ENCODE measurements at places on chromosomes 5 and 9.
A peak's percentile ranks its signal among the peaks of the same experiment; 100 is the strongest.

- no peak for DNase-seq
These were observed 503.3 kb downstream of the PRR16 start for GRCh38 chr5:120967366-120967765.

DNA sequence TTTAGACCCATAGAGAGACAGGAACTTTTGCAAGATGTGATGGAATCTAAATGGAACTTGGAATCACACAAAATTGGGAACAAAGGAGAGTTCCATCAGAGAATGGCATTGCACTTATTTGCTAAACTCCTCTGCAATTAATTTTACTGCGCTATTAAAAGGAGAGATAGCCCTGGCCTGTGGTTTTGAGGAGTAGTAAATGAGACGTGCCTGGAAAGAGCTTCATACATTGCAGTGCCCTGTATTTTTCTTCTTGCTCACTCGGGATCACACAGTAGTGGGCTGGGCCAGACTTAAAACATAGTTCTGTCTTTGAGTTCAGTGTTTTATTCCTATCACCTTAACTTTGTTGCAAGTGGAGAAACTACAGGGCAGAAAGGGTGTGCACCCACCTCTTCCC is 94.4 kb upstream of the SLC27A6 start:
- DNase-seq: no peak

DNA sequence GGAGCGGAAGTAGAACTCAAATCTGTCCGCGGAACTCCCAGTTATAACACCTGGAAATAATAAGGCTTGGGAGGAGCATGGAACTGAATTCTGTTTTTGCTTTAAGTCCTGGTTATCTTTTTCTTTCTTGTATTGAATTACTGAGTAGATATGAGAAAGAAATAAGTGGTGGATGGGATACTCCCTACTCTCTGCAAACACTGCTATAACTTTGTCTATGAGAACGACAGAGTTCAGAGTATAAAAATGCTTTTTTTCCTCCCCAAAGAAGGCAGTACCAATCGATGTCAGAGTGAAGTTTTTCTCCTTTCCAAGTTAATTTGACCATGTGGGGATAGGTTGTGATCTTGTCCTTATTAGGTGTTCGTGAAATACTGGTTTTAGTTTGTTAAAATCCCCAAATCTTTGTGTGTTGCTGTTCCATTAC is 1.2 kb downstream of the RIC1 start:
- DNase-seq: no peak

DNA sequence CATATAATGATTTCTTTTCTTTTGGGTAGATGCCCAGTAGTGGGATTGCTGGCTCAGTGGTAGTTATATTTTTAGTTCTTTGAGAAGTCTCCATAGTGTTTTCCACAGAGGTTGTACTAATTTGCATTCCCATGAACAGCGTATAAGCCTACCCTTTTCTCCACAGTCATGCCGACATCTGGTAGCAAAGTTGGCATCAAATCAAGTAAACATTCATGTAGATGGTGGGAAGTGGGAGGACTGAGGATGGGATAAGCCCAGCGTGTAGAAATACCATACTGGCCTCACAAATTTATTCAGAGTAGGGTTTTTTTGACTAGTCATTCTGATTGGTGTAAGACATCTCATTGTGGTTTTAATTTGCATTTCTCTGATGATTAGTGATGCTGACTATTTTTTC is 115.4 kb downstream of the EGFLAM start:
- no peak for DNase-seq

DNA sequence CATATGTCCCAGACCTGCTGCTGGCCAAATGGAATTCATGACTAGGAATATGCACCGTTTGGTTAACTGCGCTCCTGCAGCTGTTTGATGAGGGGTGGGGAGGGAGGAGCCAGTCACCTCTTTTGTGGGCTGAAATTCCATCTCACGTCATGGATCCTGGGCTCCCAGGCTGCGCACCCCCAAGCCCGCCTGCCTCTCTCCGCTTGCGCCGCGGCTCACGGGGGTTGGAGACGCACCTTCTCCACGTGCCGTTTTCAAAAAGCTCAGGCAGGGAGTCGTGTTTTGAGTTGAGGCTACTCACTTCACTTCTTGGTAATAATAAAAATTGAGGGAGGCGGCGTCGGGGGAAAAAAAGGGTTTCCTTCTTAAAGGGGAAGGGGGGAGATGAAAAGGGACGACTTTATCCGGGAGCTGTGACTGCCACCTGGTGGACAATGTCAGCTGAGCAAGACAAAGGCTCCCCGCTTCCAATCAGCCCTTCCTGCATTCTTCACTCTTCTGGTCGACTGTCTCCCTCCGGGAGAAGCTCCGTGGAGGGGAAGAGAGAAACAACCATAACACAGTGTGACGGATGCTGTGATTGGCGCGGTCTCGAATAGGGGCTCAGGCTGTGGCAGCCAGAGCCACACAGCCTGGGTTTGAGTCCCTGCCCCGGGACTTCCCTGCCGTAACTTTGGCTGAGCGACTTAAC is 15.9 kb upstream of the C5orf47 start:
- peak; percentile 64 for DNase-seq

DNA sequence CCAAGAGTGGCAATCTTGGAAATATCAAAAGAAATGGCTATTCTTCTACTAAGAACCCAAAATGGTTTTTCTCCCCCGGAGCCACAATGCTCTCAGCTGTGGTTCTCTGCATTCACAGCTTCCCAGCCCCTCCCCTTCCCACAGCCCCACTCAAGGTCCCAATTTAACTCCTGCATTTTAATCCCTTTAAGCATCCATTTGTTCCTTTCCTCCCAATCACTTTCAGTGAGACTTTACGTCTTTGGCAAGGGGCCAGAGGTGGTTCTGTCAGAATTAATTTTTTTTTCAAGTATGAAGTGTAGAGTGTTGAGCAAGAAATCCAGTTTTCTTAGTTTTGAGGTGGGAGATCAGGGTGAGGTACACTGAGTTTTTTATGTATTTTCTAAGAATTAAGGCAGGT is 256.9 kb downstream of the GLIS3 start:
- DNase-seq: no peak

- no peak for DNase-seq
These were observed 122.1 kb upstream of the CD180 start for GRCh38 chr5:67318746-67319145.

DNA sequence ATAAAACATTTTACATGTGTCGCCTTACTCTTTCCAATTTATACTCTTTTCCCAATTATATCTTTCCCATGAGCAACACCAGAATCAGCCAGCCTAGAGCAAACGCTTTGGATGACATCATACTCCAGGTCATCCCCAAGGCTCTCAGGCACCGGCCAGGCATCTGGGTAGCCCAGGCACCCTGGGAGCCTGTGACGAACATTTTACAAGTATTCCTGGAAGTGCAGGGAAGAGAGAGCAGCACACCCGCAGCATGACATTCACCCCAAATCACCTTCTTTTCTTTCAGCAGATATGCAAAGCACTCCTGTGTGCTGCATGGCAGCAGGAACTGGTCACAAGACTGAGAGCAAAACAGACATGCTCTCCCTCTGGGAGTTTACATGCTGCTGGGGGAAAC is 75.7 kb upstream of the SMIM23 start:
- DNase-seq: no peak
